ENCODE measurements at places on chromosomes 1 and 21. TPM values are rescaled to one million over a fixed set of nuclear protein-coding genes. Genes with fewer than 3 reads are reported as not detected.

DNA sequence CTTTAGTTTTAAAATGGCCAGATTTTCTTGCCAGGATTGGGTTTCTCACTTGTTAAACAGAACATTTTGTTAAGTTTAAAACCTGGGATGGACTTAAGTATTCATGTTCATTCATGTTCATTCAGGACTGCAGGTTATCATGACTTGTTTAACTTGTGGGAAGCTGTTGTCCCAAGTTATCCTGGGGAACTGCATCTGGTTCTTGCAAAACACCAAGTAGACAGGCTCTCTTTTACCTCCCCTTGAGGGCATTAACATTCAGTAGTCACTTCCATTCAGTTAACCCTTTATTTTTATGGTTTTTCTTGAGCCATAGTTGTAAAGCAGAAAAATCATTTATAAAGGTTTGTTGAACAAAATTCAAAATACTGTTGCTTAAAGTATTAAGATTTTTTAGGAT is 8.1 kb downstream of the SOD1 start:
- no peak for DNase-seq

GRCh38 chr1:31559715-31560114 is 16.6 kb upstream of the TINAGL1 start:
- DNase-seq, result no peak

- DNase-seq, result peak; percentile 80
Observed at GRCh38 chr1:48109390-48110013, 112.3 kb upstream of the TRABD2B start.

GRCh38 chr1:3312898-3313575 is 141.4 kb upstream of the ARHGEF16 start:
- peak; percentile 99 for DNase-seq

The PYHIN1 gene
- total RNA-seq, result not detected

The UBE2U gene
- not detected for total RNA-seq

The HAPLN2 gene
- not detected for total RNA-seq

- no peak for DNase-seq
Observed at GRCh38 chr1:54191525-54191924, 8.3 kb downstream of the CYB5RL start.
